Motor neuron (in vitro differentiated cells): ENCODE measurements at places on chromosomes 7 and 10. TPM values are rescaled to one million over a fixed set of nuclear protein-coding genes. Genes with fewer than 3 reads are reported as not detected.

GRCh38 chr10:59075576-59075975 is 100.9 kb upstream of the PHYHIPL start:
- no peak for ATAC-seq

PRXL2A gene
- 35.1 and 37.0 TPM in 2 replicates for total RNA-seq

- ATAC-seq = no peak
These were observed 19.9 kb downstream of the ANTXRL start for GRCh38 chr10:46306516-46307184.

DNA sequence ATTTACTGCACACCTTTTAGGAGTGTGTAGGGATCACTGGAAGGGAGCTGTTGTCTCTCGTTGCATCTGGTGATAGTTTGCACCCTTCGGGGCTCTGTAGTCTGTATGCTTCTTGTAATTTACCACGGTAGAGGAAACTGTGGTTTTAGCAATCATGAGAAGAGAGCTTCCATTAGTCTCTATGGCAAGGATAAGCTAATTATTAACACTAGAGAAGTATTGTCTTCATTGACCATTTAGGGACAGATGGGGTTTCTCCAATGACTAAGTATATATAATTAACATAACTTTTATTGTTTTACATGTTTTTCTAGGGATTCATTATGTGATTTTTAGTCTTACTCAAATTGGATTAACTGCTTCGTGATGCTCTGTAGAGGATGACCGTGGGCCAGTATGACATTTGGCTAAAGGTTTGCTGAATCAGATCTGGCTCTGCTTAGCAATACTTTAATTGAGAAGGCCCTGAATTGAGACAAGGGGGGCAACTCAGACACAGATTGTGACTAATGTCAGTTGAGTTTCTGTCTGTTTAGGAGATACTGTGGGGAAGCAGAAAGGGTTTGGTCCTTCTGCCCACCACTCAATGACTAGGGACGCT is 8.7 kb downstream of the SLC18A2 start:
- ATAC-seq = no peak

GRCh38 chr7:84701524-84702306 is 485.1 kb downstream of the SEMA3D start:
- no peak for ATAC-seq

OGDHL gene
- total RNA-seq = 11.8 and 14.7 TPM in 2 replicates

CYP3A5 gene
- 2.9 and 3.2 TPM in 2 replicates for total RNA-seq

DNA sequence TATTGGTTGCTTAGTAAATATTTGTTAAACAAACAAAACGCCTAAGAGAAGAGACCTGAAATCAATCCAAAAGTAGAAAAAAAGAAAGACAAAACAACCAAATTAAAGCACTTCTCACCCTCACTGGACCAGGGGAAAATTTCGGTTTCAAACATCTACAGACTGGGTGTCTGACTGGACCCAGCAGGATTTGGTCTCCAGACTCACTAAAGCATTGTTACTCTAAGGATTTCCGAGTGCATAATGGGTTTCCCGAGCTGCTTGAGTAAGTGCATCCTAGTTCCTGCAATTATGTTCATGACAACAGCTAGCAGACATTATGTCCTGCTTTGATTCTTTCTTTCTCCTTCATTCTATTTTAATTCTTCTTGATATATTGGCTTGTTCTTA is 51.8 kb upstream of the FAM3C start:
- ATAC-seq = no peak

GRCh38 chr10:47419421-47419820 is 35.3 kb upstream of the ZNF488 start:
- no peak for ATAC-seq

DNA sequence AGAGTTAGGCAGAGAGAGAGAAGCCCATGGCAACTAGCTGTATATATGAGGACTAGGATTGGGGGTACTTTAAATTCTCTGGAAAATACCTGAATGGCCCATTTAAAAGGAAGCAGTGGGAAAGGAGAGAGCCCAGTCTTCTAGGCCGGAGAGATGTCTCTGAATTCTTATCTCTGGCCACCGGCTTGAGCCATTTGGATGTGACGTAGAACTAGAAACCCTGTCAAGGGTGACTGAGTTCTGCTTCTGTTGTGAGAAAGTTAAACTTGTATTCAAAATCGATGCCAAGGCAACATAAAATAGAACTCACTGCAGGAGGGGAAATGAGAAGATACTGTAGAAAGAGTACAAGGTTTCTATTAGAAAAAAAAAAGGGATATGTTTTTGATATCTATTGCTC is 6.3 kb upstream of the GSTK1 start:
- no peak for ATAC-seq

- ATAC-seq = peak; percentile 10
These were observed 20.1 kb downstream of the EPC1 start for GRCh38 chr10:32326680-32327363.

GSTO2 gene
- 0.45 and 1.4 TPM in 2 replicates for total RNA-seq

DNA sequence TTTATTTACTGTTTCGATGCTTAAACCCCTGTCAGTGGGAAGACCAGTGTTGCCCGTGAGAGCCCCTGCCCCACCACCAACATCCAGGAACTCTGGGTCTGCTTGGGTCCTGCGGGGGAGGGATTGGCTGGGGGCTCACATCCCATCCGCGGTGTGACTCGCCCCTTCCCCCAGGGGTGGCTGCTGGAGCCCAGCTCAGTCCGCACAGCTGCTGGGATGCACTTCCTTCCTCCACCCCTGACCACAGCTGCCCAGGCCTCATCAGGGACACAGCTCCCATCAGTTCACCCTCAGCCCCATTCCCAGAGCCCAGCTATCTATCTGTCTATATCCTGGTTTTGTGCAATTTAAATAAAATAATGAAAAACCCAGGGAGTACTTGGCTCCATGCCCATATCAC is 54.5 kb downstream of the JAKMIP3 start:
- ATAC-seq = no peak

ZNF3 gene
- total RNA-seq = 50.9 and 78.4 TPM in 2 replicates

DNA sequence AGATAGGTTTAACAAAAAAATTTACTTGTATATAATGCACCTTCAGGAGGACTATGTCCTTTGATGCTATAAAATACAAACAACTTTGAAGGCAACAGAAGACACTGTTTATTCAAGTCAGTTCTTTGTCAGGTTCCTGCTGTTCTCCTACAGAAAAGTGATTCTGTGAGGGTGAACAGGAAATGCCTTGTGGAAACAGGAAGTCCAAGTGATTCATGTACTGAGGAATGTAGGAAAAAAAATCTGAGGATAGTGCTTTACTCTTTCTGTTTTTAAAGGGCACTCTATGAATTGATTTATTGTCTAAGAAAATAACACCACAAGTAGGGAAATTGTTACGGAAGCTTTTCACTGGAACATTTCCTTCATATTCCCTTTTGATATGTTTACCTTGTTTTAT is 171.9 kb downstream of the HDAC9 start:
- ATAC-seq = no peak

DNA sequence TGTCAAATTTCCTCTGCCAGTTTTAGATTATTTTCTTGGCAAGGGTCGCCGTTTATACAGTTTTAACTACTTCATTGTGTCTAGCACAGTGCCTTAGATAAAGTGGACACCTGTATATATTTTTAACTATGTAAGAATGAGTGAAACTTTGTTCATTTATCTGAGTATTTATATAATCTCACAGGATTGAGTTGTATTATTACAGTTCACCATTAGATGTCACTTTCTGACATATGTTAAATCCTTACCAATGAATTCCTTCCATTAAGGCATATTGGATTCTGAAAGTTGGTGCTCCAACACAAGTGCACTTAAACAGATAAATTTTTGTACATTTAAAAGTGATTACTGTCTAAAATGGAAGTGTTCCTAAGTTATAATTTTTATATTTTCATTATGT is 43.0 kb downstream of the ZMYND11 start:
- no peak for ATAC-seq

GRCh38 chr7:13047061-13047460 is 359.6 kb downstream of the ARL4A start:
- ATAC-seq = no peak

EMX2 gene
- total RNA-seq = 14.8 and 20.2 TPM in 2 replicates

DNA sequence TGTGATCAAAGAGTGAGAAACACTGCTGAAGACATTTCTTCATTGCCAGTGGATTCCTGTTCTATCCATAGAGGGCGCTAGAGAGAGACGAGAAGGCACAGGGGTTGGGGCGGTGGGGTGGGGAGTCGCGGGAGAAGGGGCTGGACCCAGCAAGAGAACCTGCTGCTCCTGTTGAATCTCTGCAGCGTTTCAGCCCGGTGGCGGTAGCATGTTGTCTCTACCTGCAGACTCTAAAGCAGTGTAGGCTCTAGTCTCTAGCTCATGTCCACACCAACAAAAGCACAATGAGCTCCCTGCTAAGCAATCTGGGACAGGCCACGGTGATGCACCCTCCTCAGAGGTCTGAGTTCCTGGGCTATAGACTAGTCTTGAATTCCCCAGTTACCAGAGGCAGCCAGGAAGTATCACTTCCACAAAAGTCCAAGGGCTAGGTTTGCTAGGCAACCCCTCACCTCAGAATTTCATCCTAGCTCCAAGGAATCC is 167.7 kb downstream of the DGKB start:
- no peak for ATAC-seq

- peak; percentile 10 for ATAC-seq
These were observed 119.4 kb downstream of the DYNC2I1 start for GRCh38 chr7:158975526-158976467.

- ATAC-seq = no peak
These were observed 71.0 kb downstream of the GLRX3 start for GRCh38 chr10:130207205-130207604.

DNA sequence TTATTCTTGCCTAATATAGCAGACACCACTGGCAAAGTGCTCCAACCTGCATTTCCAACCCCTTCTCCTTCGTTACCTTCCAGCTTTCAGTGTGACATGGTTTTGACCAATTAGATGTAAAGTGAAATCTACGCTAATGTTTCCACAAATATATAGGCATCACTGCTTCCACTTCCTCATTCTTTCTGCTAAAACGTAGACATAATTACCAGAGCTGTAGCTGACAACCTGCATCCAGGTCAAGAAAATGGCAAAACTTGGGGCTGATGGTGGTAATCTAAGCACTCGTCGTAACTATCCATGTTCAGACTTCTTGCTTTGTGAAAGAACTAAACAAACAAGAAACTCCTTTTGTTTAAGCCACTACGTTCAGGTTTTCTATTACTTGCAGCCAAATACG is 41.8 kb upstream of the COL1A2 start:
- no peak for ATAC-seq

DNA sequence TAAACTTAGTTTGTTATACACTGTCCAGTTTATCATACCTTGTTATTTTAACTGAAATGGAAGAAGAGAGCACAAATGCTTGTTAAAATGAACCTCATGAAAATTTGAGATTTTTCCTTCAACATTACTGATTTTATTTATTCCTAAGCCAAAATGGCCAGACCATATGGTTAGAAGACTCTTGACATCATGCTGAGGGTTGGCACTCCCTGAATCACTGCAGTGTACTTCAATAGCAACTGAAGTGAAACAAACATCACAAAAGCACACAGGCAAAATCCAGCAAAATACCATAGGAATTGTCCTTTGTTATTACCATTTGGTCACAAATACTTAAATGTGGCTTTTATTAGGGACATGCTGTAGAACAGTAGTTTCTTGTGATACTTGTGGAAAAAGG is 347.8 kb downstream of the NXPH1 start:
- no peak for ATAC-seq

PON1 gene
- not detected in 2 replicates for total RNA-seq

DNA sequence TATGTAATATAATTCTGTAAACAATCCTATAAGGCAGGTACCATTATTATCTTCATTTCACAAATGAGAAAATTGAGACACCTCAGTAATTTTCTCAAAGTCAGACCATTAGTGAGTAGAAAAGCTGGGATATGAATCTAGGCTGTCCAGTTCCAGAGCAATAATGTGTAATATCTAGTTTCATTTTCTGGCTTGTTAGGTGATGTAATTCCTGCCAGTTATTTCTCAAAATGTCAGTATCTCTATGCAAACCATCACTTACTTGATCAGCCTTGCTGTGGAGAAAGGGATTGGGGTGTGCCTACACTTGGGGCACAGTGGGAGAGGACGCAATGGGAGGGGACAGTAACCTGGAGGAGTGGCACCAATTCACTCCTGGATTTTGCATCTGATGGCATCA is 157.5 kb downstream of the LYZL1 start:
- peak; percentile 60 for ATAC-seq

GRCh38 chr10:18086746-18087145 is 53.5 kb upstream of the CACNB2 start:
- ATAC-seq = no peak

- peak; percentile 42 for ATAC-seq
These were observed 557 bp downstream of the BAG3 start for GRCh38 chr10:119651514-119652360.

ZNF777 gene
- total RNA-seq = 6.1 and 8.0 TPM in 2 replicates

PRSS37 gene
- total RNA-seq = 0.18 and 0.58 TPM in 2 replicates

GRCh38 chr10:103232772-103233488 is 12.8 kb upstream of the RPEL1 start:
- no peak for ATAC-seq

NAMPT gene
- total RNA-seq = 24.0 and 30.5 TPM in 2 replicates

OPN4 gene
- total RNA-seq = 0.10 and 0.14 TPM in 2 replicates

DNA sequence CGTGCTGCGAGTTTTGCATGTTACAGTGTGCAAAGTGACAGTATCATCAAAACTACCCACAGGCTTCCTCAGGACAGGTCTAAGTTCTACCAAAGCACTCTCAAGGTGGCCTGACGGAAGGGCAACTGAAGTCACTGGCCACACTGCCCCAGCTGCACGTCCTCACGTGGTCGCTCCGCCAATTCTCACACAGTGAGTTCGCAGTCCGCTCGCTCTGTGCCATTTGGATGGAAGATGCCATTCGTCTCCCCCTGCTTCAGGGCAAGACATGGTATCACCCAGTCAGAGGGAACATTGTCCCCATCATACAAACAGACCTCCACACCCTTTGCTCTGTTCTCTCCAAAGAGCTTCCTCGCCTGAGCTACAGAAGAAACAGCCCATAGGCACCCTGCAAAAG is 109.6 kb upstream of the COBL start:
- ATAC-seq = peak; percentile 31

GRCh38 chr7:1926908-1927306 is 256.8 kb downstream of the ELFN1 start:
- ATAC-seq = no peak

EBF3 gene
- 0.38 and 0.70 TPM in 2 replicates for total RNA-seq

LAMB4 gene
- total RNA-seq = 0.32 and 0.36 TPM in 2 replicates

CUZD1 gene
- 0.38 and 0.56 TPM in 2 replicates for total RNA-seq

TAS2R41 gene
- total RNA-seq = not detected in 2 replicates
